Esophagus squamous epithelium (tissue), 5 donors: ENCODE measurements at places on chromosomes 6 and 20.

- DNase-seq = no peak
These were observed 3.3 kb upstream of the TAF4 start for GRCh38 chr20:62068997-62069396.

DNA sequence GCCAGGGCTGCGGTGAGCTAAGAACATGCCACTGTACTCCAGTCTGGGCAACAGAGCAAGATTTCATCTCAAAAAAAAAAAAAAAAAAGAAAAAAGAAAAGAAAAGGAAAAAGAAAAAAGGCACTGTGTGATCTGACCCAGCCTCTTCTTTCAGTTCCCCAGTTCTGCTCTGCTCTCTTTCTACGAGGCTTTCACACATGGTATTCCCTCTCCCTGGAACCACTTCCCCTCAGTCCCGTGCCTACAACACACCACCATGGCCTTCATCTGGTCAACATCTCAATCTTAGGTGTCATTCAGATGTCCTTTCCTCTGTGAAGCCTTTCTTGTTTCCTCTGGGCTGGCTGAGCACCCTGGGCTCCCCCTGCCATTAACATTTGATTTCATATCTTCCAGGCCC, 2.3 kb upstream of the DSN1 start:
- DNase-seq = no peak

GRCh38 chr6:21590346-21590745, 3.2 kb upstream of the SOX4 start:
- no peak for DNase-seq

DNA sequence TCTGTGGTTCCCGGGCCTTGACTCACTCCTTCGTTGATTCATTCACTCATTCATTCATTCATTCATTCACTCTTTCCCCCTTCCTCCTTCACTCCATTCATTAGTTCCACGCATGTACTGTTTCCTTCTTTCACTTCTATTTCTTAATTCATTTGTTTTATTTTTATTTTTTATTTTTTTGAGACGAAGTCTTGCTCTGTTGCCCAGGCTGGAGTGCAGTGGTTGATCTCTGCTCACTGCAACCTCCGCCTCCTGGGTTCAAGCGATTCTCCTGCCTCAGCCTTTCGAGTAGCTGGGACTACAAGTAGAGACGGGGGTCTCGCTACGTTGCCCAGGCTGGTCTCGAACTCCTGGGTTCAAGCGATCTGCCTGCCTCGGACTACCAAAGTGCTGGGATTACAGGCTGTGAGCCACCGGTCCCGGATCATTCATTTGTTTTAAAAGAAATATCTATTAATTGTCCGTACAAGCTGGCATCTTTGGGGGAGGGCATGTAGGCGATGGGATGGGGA, 427 bp upstream of the NFKBIE start:
- DNase-seq = no peak

- DNase-seq = no peak
These were observed 38.5 kb upstream of the MLIP start for GRCh38 chr6:54072635-54073313.

DNA sequence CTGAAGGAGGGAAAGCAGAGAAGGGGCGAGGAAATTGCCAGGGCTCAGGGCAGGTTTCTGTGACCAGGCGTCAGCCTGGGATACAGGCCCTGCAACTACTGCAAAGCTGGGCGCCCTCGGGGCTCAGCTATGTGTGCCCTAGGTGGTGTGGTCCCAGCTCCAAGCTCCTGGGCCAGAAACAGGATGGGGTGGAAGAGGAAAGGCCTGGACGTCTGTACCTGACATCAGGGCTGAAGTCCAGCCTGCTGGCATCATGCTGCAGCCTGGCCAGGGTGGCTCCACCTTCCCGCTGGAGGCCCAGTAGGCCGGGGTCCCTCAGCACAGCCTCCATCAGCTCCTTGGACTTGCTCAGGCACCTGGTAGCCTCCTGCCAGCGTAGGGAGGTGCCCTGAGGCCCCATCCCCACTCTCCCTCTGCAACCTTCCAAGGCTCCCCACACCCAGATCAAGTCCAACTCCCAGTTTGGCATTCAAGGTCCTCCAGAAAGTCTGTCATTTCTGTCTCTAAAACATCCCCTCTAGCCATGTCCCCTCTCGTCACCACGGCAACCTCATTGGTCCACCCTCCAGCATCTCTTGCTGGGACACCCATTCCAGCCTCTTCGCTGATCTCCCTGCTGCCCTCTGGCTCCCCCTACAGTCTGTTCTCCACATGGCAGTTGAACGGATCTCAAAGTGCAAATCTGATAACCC, 38.2 kb downstream of the KIAA1755 start:
- no peak for DNase-seq

DNA sequence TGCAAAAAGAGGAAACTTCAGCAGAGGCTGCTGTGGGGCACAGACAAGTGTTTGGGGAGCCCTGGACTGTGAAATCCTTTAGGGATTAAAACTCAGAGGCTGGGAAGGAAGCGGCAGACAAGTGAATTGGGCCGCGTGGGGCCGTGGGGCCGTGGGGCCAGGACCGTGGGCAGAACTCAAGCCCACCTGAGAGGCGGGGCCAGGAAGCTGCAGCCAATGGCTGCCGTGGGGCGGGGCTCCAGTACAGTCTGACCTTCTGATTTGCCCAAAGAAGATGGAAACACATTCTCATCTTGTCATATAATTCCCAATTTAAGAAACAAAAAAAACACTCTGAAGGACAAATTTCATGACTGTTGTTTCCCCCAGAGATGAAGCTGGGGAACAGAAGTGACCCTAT, 55.4 kb downstream of the ANKRD60 start:
- DNase-seq = no peak

GRCh38 chr6:167094820-167095637, 27.9 kb upstream of the CCR6 start:
- no peak for DNase-seq

GRCh38 chr6:20790032-20790791, 256.0 kb downstream of the CDKAL1 start:
- DNase-seq = no peak

- DNase-seq = no peak
These were observed 43.5 kb upstream of the TIAM2 start for GRCh38 chr6:154951345-154952200.

- DNase-seq = no peak
These were observed 225.6 kb downstream of the ARID1B start for GRCh38 chr6:157002774-157003173.

- no peak for DNase-seq
These were observed 66.3 kb upstream of the DYNLRB1 start for GRCh38 chr20:34449674-34450592.
